CD4-positive, alpha-beta T cell treated with Interleukin-17A for 4 hours (primary cell): ENCODE measurements at places on chromosomes 6 and 20.

DNA sequence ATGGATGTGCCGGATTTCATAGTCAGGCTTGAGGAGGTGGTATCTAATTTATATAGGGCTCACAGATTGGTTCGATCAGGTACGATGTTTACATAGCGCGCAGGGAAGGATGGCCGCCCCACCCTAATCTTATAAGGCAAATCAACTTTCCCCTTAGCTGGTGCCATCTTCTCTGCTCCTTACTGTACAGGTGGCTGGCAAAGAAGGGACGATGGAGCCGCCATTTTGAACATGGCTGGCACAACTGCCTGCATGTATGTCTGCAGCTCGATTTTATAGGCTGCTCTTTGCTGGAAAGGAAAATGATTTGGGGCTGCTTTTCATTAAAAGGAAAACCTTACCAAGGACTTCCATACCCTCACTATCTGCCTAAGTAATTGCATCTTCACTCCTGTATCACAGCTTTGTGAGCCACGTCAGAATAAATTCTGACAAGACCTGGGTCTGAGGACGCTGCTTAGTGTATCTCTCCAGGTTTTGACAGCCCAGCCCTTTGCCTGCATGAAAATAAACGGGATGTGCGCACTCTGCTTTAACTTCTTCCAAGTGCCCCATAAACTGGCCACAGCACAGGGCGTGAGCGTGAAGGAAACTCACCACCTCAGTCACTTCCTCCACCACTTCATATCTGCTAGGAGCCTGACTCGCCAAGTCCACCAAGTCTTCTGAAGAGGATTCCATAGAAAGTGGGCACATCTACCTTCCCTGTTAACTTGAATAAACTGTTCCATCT lies 109.4 kb upstream of the ARMC2 start:
- DNase-seq: no peak

DNA sequence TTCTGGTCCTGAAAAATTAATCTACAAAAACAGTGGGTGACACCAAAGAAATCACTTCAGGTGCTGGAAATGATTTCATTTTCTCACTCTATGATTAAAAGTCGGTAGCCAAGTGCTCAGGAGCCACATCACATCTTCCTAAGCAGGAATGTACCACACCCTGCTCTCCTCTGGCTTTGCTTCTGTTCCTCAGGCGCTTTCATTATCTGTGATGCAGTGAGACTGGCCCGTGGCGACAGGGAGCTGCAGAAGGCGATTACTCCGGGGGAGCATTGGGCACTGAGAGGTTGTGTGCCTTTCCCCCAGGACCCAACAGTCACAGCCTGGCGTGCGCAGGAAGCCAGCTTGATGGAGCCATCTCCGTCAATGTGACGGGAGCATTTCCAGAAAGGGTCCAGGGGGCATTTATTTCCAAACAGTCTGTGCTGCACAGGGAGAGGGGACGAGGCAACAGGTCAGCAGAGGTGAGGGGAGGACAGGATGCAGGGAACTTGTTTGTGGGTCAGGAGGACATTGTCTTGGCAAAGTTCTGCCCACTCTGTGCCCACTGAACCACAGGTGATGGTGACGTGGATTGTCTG lies 5.6 kb upstream of the ZNF831 start:
- DNase-seq: no peak

- DNase-seq: no peak
These were observed 206.0 kb upstream of the PREP start for GRCh38 chr6:105608711-105609374.

- no peak for DNase-seq
These were observed 92.9 kb upstream of the TOX2 start for GRCh38 chr20:43821795-43822194.

- no peak for DNase-seq
These were observed 26.6 kb upstream of the NPBWR2 start for GRCh38 chr20:64133951-64134407.
